Astrocyte (in vitro differentiated cells and primary cell): ENCODE measurements at places on chromosomes 12 and 14. TPM values are rescaled to one million over a fixed set of nuclear protein-coding genes. Genes with fewer than 3 reads are reported as not detected.

GRCh38 chr12:111870706-111871105 is 28.7 kb downstream of the MAPKAPK5 start:
- H3K4me3 ChIP-seq: no peak overlapping the region
- no peak overlapping the region for H3K27ac ChIP-seq
- H3K27me3 ChIP-seq: no peaks in the 10 kb centered on the region

DNA sequence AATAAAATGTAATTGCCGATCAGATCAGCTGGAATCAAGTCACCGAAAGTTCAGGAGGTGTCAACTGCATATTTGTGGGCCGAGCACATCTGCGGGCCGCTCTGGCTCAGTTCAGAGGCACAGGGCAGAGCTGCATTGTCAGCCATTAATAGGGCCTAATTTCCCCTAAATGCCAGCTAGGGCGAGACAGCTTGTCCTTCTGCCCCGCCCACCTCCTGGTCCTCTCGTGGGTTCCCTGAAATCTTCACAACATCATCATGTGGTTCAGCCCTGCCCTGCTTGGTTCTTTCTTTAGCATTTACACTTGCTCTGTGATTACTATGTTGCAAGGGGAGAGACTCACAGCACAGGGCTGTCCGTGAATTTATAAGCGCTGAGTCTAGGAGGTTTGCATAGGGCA is 148.9 kb downstream of the CHST11 start:
- peaks cover 36% of the 10 kb centered on the region for H3K4me1 ChIP-seq
- H3K27me3 ChIP-seq: no peaks in the 10 kb centered on the region
- H3K36me3 ChIP-seq: no peaks in the 10 kb centered on the region
- no peak overlapping the region for H3K27ac ChIP-seq
- no peak overlapping the region for H3K4me3 ChIP-seq

GRCh38 chr12:29287622-29288021 is 93.3 kb downstream of the ERGIC2 start:
- H3K4me1 ChIP-seq: peaks cover 14% of the 10 kb centered on the region
- no peak overlapping the region for H3K27ac ChIP-seq
- H3K27me3 ChIP-seq: no peaks in the 10 kb centered on the region
- H3K36me3 ChIP-seq: no peaks in the 10 kb centered on the region
- no peak for DNase-seq

Gene B4GALNT1
- total RNA-seq: 2.5 and 2.6 TPM in 2 replicates

Gene HVCN1
- 0.94 and 1.0 TPM in 2 replicates for total RNA-seq

DNA sequence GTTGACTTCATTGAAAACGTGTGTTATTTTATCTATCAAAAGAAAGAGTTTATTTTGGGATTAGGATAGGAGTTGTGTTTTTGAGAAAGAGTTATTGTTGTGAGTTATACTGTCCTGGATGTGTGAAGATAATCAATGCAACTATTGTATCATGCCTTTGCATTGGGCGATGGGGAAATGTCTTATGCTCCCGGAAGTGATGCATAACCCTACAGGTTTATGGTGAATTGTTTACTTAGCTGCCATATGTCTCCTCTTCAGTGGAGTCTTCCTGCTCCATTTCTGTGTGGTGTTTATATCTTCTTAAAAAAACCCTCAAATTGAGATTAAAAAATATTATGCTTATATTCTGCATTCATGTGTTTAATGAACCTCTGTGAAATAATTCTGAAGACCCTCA is 6.5 kb downstream of the PDE3A start:
- no peaks in the 10 kb centered on the region for H3K27me3 ChIP-seq
- no peaks in the 10 kb centered on the region for H3K36me3 ChIP-seq
- H3K4me3 ChIP-seq: no peak overlapping the region
- DNase-seq: no peak
- H3K4me1 ChIP-seq: no peaks in the 10 kb centered on the region
- H3K27ac ChIP-seq: no peak overlapping the region

GRCh38 chr12:107530701-107531100 is 154.9 kb upstream of the PWP1 start:
- no peak for DNase-seq
- H3K27me3 ChIP-seq: no peaks in the 10 kb centered on the region
- no peak overlapping the region for H3K27ac ChIP-seq
- H3K36me3 ChIP-seq: no peaks in the 10 kb centered on the region
- H3K4me1 ChIP-seq: no peaks in the 10 kb centered on the region
- H3K4me3 ChIP-seq: no peak overlapping the region

Gene RPAP3
- total RNA-seq: 36.2 and 39.2 TPM in 2 replicates

DNA sequence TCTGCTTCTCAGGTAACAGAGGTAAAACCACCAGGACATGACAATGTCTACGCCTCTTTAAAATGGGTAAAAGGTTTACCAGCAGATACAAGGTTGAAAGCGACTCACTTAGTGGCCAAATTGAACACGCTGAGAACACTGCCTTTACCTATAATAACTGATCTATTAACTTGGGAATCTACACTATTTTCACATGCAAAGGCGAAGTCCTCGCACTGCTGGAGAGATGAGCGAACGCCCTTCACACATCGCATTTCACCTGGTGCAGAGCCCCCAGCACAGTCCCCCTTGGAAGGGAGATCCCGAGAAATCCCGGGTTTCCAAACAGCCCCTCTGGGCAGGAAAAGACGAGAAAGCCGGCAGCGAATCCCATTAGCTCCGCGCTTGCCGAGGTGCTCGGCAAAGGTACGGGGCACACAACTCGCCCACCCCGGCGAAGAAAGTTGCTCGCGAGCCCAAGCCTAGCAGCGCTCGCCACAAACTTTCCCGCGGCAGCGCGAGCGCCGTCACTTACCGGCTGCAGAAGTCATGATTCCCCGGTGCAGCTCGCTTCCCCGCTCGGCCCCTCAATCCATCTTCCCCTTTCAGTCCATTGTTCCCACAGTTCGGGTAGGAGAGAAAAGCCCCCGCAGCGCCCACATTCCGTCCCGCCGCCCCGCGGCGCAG is 423 bp downstream of the FGD6 start:
- H3K27ac ChIP-seq: peak overlapping the region; percentile 75
- no peak for DNase-seq
- peaks cover 9% of the 10 kb centered on the region for H3K4me1 ChIP-seq
- no peaks in the 10 kb centered on the region for H3K36me3 ChIP-seq
- H3K4me3 ChIP-seq: peak overlapping the region; percentile 99
- H3K27me3 ChIP-seq: no peaks in the 10 kb centered on the region

DNA sequence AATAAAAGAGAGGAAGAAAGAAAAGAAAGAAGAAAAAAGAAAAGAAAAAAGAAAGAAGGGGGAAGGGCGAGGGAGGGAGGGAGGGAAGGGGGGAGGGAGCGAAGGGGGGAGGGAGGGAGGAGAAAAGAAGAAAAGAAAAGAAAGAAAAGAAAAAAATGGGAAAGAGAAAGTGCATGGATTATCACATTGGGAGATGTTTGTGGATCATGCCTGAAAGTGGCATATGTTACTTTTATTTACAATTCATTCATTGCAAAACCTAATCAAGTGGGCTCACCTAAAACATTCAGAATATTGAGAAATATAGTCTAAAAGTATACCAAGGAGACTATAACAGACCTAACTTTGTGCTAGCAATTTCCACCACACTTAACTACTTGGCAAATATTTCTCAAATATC is 246.9 kb upstream of the SYT1 start:
- no peaks in the 10 kb centered on the region for H3K36me3 ChIP-seq
- no peak for DNase-seq

DNA sequence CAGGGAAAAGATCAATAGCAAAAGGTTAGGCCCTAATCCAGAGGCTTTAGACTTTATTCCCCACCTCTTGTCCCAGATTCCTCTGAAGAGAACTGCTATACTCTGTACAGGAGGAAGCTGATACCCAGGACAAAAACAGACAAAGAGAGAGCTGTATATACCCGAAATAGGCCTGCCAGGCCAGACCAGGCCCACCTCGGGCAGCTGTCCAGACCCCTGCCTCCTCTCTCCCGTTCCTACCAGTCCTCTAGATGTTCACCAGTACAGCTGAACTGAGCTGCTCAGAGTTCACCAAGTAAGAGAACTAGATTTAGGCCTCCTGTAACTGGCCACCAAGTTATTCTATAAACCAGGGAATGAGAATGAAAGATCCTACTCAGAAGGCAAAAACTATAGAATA is 4.7 kb downstream of the CHD4 start:
- H3K4me1 ChIP-seq: peaks cover 33% of the 10 kb centered on the region
- H3K36me3 ChIP-seq: peaks cover 46% of the 10 kb centered on the region
- H3K27ac ChIP-seq: no peak overlapping the region
- H3K27me3 ChIP-seq: no peaks in the 10 kb centered on the region
- DNase-seq: no peak

DNA sequence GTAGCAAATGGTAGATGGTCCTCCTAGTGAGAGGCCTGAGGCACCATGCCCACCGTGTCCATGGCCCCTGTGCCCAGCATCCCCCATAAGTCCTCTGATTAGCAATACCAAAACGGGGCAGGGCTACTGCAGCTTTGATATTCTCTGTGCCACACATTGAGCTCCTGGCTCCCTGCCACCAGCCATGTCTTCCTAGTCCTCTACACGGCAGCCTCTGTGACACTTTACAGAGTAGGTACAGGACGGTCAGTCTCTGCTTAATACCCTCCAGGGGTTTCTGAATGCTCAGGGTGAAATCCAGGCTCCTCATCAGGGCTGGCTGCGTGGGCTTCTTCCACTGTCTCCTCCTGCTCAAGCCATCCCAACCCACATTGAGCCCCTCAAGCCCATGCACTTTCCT is 8.0 kb downstream of the RBM19 start:
- peaks cover 33% of the 10 kb centered on the region for H3K36me3 ChIP-seq
- no peaks in the 10 kb centered on the region for H3K27me3 ChIP-seq
- no peak overlapping the region for H3K27ac ChIP-seq
- no peak for DNase-seq
- no peak overlapping the region for H3K4me3 ChIP-seq

GRCh38 chr14:69242311-69243224 is 17.4 kb upstream of the GALNT16 start:
- H3K36me3 ChIP-seq: peaks cover 4% of the 10 kb centered on the region
- no peaks in the 10 kb centered on the region for H3K27me3 ChIP-seq
- H3K4me3 ChIP-seq: no peak overlapping the region
- no peaks in the 10 kb centered on the region for H3K4me1 ChIP-seq
- H3K27ac ChIP-seq: no peak overlapping the region

Gene MYF6
- not detected in 2 replicates for total RNA-seq

DNA sequence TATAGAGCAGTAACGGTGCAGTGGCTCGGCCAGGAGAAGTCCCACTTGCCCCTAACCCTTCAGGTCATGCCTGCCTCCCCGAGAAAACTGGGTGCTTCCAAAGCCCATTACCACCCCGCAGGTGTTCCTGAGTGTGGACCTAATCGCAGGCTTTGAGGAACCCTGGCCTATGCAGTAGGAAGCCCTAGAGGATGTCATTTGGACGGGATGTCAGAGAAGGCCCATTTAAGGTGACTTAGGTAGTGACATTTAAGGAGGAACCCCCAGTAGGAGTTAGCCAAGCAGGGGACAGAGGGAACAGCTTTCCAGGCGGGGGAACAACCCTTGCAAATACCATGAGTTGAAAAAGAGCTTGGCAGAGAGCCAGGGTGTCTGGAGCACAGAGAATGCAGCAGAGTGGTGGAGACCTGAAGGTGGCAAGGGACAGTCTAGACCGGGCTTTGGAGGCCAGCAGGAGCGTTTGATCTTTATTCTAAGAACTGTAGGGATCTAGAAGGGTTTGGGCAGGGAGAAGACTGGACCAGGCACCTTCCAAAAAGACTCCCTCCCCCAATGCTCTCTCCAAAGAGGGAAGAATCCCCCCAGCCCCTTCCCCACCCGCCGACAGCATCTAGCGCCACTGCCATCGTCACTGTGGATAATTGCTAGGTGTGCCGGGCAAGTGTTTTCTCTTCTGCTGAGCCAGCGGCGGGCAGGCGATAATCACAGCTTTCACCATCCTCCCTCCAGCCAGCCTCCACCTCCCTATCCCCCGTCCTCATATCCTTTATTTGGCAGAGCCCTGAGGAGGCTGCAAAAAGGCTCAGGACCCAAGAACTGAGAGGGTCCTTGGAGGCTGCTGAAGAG is 33.3 kb upstream of the BEGAIN start:
- H3K27ac ChIP-seq: no peak overlapping the region
- DNase-seq: no peak
- H3K27me3 ChIP-seq: peaks cover 36% of the 10 kb centered on the region
- H3K36me3 ChIP-seq: no peaks in the 10 kb centered on the region
- H3K4me3 ChIP-seq: no peak overlapping the region

Gene SLC6A15
- total RNA-seq: 14.0 and 16.7 TPM in 2 replicates

Gene GPR65
- total RNA-seq: 0.50 and 0.54 TPM in 2 replicates

DNA sequence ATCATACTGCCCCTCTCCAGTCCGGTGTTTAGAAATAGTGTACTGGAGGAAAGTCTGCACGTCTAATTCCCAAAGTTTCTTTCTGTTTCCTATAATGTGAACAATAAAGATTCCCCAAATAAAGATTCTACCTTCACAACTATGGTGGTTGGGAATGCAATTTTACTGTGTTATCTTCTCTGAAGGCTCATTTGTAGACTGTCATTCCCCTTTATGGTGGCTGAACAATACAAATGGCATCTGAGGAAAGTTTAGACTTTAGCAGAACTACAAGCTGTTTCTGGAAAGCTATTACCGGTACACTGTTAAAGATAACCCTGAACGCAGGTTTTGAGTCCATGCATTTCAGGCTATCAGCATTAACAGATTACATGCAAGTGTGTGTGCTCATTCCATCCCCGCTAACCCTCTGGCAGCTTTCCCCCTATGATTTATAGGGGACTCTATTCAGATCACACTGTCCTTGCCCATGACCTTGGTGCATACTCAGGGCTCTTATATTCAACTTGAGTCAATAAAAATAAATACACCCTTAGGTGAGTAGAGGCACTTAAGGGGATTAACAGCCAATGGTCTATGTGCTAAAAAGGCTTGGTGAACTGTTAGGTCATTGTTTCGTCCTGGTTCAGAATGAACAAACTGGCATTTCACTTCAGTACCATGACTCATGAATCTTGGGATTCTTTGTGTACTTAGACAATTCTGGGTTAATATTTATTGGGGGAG is 60.7 kb upstream of the PYGL start:
- H3K4me3 ChIP-seq: peak overlapping the region; percentile 11
- no peak overlapping the region for H3K27ac ChIP-seq
- peaks cover 30% of the 10 kb centered on the region for H3K4me1 ChIP-seq
- no peaks in the 10 kb centered on the region for H3K36me3 ChIP-seq
- H3K27me3 ChIP-seq: no peaks in the 10 kb centered on the region

GRCh38 chr14:34165847-34166350 is 215.0 kb upstream of the EGLN3 start:
- no peak overlapping the region for H3K27ac ChIP-seq
- peaks cover 10% of the 10 kb centered on the region for H3K27me3 ChIP-seq
- H3K4me1 ChIP-seq: no peaks in the 10 kb centered on the region
- no peak for DNase-seq

Gene KRT75
- not detected in 2 replicates for total RNA-seq

- no peaks in the 10 kb centered on the region for H3K4me1 ChIP-seq
- no peak overlapping the region for H3K27ac ChIP-seq
- no peaks in the 10 kb centered on the region for H3K27me3 ChIP-seq
- no peak overlapping the region for H3K4me3 ChIP-seq
- no peaks in the 10 kb centered on the region for H3K36me3 ChIP-seq
Observed at GRCh38 chr12:108313606-108314351, 25.3 kb downstream of the CMKLR1 start.

DNA sequence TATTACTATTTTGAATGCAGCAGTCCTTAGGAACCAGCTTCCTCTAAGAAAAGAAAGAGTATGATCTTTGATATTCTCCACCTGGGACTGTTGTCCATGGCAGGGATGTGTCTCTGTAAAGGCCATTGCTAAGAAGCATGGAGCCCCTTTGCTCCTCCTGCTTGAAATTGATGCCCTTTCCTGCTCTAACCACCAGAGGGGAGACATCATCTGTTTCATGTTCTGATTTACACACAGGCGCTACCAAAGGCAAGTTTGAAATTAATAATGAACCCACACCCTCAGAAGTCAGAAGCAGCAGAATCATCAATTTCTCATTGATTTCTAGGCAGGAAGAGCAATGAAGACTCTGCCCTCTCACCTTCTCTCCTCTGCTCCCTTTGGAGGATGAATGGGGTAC is 253.8 kb downstream of the RMST start:
- no peaks in the 10 kb centered on the region for H3K27me3 ChIP-seq
- H3K27ac ChIP-seq: no peak overlapping the region
- no peak overlapping the region for H3K4me3 ChIP-seq
- no peaks in the 10 kb centered on the region for H3K4me1 ChIP-seq
